ENCODE measurements at places on chromosomes 3 and 15.

GRCh38 chr3:72461787-72462186 lies 386.5 kb downstream of the SHQ1 start:
- DNase-seq, result no peak

GRCh38 chr15:83698294-83698693 lies 44.4 kb downstream of the ADAMTSL3 start:
- DNase-seq, result no peak

DNA sequence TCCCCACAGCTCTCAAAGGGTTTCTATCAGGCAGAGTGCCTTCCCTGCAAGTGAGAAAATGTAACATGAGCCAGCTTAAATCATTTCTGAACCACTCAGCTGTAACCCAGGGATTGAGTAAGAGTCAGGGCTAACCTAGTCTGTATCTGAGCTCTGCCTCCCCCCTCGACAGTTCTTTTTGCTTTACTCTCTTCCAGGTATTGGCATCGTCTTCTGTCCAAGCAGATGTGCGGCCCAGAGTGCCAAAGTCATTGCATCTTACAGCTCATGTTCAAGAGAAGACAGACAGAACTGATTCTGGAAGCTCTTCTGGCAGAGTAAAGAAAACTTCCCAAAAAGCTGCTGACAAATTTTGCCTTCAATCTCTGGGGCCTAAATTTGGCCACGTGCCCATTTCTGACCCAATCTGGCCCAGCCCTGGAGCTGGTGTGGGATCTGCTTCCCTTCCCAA lies 74.8 kb downstream of the ABHD5 start:
- no peak for DNase-seq

GRCh38 chr3:147391781-147392624 lies 14.3 kb downstream of the ZIC4 start:
- no peak for DNase-seq

DNA sequence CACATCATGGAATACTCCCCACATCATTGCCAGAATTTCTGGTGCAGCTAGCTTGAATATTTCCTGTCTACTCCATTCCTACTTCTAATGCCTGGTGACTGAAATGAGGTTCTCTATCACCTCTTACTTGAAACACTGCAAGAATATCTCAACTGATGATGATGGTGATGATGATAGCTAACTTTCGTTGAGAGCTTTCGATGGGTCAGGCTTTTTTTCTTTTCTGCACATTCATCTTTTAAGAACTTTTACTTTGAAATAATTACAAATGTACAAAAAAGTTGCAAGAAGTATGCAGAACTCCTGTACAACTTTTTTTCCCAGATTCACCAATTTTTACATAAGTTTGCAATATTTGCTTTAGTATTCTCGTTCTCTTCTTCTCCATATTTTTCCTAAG lies 233.5 kb downstream of the MEIS2 start:
- DNase-seq, result no peak

GRCh38 chr15:94655249-94655880 lies 424.0 kb downstream of the MCTP2 start:
- DNase-seq, result no peak

- no peak for DNase-seq
Measured at GRCh38 chr3:150407808-150408220, 284 bp upstream of the TSC22D2 start.

DNA sequence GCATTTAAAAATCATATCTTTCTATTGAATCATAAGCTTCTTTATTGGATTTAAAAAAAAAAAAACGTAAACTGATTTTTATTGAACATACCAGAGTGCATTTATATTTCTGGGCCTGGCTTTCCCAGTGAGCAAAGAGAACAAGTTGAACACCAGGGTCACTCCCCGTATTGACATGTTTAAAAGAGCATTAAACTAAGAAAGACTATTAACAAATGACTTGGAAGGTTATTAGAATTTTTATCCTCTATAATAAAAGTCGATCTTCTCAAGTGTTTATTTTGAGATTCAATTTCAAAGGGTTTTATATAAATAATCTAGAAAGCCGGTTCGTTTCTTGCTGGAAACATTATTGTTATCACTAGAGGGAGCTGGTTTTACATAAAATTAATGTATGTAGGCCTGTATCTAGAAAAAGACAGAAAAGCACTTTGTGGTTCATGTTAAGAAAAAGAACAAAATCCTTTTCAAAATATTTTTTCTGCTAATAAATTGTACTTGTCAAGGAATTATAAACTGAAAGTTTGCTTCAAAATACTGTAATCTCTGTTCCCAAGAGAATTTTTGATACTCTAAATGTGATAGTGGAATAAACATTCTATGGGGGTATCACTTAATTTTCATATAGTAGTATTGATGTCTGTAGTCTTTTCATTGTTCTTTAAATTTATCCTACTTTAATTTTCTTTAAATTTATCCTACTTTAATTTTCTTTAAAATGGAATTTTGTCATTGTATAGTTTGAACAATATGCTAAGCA lies 321.8 kb upstream of the MME start:
- no peak for DNase-seq

DNA sequence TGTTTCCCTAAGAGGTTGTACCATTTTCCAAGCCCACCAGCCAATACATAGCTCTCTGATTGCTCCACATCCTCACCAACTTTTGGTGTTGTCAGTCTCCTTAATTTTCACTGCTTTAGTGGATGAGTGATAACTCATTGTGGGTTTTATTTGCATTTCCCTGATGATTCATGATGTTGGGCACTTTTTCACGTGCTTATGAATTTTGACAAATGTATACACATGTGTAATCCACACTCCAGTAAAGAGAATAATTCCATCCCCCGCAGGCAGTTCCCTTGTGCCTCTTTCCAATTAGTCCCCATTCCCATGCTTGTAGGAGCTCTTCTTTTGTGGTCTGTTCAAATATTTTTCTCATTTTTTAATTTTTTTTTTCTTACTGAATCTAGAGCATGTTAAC lies 52.4 kb downstream of the ANP32A start:
- DNase-seq, result no peak

DNA sequence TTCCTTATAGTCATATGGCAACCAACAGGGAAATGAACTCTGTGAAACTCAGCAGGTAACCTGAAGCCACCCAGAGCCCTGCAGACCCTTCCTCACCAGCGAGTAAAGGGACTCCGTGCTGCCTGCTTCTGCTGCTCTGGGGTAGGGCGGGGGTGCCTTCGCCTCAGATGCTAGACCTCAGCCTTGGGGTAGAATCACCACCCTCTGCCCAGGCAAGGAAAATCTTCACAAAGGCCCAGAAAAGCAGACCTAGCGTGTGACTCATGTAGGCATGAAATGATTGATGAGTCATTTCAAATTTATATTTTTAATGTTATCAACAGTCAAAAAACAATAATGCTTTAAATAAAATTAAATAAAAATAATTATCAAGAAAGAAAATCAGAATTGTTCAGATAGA lies 6.6 kb downstream of the STIMATE start:
- peak; percentile 63 for DNase-seq

GRCh38 chr15:28913171-28913765 lies 27.5 kb downstream of the APBA2 start:
- DNase-seq, result no peak

- DNase-seq, result no peak
Measured at GRCh38 chr15:31606931-31607497, 280.4 kb downstream of the KLF13 start.

GRCh38 chr3:50316657-50317242 lies 5.8 kb downstream of the HYAL2 start:
- DNase-seq, result peak; percentile 70

GRCh38 chr3:112038863-112039262 lies 4.3 kb downstream of the TMPRSS7 start:
- no peak for DNase-seq

Data from activated CD4-positive, alpha-beta T cell treated with anti-CD3 and anti-CD28 coated beads for 36 hours (primary cell).